ENCODE measurements at places on chromosomes 5 and 9. TPM values are rescaled to one million over a fixed set of nuclear protein-coding genes. Genes with fewer than 3 reads are reported as not detected.

GAS1 gene
- 2.5 TPM for polyA plus RNA-seq

MZB1 gene
- not detected for polyA plus RNA-seq

ASTN2 gene
- polyA plus RNA-seq: 3.1 TPM

DMRT2 gene
- not detected for polyA plus RNA-seq

PAM gene
- 260 TPM for polyA plus RNA-seq

RASA1 gene
- polyA plus RNA-seq: 64.0 TPM

PCDHA10 gene
- polyA plus RNA-seq: 0.09 TPM

PLAC8L1 gene
- polyA plus RNA-seq: not detected

NIM1K gene
- 1.8 TPM for polyA plus RNA-seq

GFI1B gene
- polyA plus RNA-seq: 0.02 TPM

SOHLH1 gene
- not detected for polyA plus RNA-seq

ATOX1 gene
- 245 TPM for polyA plus RNA-seq

FOXD4 gene
- 0.06 TPM for polyA plus RNA-seq

SPINK7 gene
- polyA plus RNA-seq: not detected

SVEP1 gene
- polyA plus RNA-seq: 46.3 TPM

PTGDS gene
- polyA plus RNA-seq: 4.9 TPM

HACD4 gene
- 27.1 TPM for polyA plus RNA-seq

Data from fibroblast of lung (primary cell).